ENCODE measurements at places on chromosomes 3 and 15.

GRCh38 chr3:45894015-45894414 lies 7.7 kb downstream of the CCR9 start:
- DNase-seq: no peak

DNA sequence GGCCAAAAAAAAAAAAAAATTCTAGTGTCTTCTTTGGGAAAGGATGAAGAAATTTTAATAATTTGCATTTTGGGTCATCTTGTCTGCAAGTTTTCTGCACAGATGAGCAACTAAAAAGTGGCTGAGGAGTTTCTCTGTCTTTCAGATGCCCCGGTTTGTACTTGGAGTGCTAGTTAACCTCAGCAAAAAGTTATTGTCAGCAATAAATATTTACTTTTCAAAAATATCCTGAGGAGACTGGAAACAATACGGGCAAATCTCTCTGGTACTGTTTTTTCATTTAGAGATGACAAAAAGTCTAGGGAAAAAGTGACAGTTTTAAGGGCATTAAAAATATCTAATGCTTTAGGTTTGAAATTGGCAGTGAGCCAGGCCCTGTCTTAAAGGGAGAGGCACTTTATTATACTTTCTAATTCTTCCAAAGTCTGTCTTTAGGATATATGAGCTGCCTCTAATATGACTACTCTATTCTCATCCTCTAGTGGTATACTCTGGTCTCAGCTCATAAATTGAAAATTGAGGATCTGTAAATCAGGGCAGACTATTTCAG lies 436.0 kb upstream of the NR2F2 start:
- DNase-seq: no peak

- no peak for DNase-seq
Measured at GRCh38 chr3:46965151-46965550, 11.4 kb downstream of the CCDC12 start.

GRCh38 chr15:60392986-60393790 lies 4.6 kb downstream of the ANXA2 start:
- peak; percentile 8 for DNase-seq

DNA sequence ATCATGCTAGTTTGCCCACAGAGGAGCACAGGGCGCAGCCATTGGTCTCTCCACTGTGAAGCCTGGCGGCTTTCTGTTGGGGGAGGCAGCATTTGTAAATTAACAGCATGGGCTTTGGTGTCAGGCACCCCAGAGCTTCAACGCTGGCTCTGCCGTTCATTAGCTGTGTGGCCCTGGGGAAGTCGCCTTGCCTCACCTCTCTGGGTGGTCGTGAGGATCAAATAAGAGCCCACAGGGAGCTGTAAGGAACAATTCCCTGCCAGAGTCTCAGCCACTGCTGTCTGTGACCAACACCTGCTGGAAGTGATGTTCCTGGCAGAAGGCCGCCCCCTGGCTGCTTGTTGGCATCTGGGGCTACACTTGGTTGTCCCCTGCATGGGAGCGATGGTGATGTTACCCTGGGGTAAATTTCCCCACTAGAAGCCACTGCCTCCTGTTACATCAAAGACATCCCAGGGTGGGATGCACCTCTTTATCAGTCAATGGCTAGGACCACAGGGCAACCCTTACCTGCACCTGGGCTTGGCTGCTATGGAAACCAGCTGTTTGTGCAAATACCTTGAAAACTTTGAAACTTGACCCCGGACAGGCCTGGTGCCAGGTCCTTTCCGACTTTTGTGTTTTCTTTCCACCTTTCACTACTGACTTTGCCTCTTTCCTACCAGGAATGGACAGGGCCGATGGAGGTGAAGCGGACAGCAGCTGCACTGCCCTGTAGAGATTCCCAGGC lies 36.9 kb downstream of the DNASE1L3 start:
- DNase-seq: no peak

DNA sequence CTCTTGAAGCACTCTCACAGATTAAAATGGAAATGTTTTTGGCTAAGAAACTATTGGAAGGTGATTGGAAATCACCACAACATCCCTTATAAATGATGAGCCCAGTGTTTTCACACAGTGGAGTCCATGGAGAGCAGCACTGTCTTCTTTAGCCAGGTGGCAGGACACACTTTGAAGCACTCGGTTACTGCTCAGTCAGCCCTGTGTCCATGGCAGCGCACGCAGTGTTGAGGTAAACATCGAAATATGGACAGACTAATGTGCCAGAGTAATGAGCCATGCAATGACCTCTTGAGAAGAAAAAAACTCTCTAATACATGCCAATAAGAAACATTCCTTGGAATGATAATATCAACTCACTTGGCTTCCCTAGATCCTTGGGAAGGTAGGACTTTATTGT lies 66.6 kb downstream of the TGFBR2 start:
- peak; percentile 9 for DNase-seq

GRCh38 chr3:124275412-124275811 lies 283.5 kb upstream of the ROPN1 start:
- DNase-seq: no peak

GRCh38 chr15:89128320-89129122 lies 40.3 kb downstream of the ABHD2 start:
- DNase-seq: no peak

DNA sequence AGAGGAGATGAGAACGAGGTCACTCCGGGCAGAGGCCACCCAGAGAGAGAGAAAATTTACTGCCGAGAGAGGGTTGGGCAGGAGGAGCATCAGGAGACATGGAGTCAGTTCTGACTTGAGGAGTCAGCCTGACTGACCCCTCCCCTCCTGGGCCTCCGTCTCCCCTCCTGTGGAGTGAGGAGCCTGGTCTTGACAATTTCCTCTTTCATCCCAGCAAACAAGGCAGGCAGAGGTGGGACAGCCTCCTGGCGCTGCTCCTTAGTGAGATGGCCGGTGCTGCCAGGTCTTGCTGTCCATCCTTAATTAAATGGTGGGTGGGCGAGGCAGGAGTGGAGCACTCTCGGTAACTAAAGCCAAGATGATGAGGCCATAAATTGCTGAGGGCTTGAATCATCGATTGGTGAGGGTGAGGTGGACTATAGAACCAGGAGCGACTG lies 60.6 kb downstream of the CYP11A1 start:
- no peak for DNase-seq

DNA sequence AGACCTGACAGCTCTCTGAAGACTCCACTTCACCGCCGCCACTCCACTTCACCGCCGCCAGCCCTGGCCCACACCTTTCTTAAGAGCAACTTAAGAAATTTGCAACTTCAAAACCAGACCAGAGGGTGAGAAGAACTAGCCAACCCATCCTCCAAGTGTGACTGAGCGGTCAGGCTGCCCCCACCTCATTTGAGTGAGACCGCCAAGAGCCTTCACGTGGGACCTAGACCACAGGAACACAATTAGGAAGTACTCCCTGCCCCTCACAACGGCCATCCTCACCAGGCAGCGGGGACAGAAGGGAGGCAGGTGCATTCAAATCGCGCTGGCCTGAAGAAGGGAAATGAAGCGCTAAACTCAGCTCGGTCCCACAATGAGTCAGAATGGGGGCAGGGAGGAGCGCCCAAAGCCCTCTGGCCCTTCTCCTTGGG lies 156.8 kb upstream of the BCL6 start:
- DNase-seq: no peak

DNA sequence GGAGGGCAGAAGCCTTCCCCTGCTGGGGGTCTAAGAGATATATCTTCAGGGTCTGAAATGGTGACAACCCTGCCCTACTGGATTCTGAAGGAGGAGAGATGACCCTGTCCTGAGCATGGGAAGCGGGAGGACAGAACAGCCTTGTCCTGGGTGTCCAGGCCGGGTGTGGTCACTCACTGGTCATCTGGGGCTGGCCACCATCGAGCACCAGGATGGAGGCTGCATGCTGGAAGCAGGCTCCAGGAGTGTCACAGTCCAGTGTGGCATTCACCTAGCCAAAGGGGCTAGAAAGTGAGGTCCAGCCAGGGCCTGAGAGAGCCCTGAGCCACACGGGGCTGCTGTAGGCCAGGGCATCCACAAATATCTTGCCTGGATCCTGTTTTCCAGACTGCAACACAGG lies 5.2 kb downstream of the CDHR4 start:
- no peak for DNase-seq

GRCh38 chr3:14154895-14155440 lies 23.4 kb downstream of the XPC start:
- no peak for DNase-seq

- DNase-seq: no peak
Measured at GRCh38 chr3:45631486-45631885, 36.9 kb downstream of the LIMD1 start.

DNA sequence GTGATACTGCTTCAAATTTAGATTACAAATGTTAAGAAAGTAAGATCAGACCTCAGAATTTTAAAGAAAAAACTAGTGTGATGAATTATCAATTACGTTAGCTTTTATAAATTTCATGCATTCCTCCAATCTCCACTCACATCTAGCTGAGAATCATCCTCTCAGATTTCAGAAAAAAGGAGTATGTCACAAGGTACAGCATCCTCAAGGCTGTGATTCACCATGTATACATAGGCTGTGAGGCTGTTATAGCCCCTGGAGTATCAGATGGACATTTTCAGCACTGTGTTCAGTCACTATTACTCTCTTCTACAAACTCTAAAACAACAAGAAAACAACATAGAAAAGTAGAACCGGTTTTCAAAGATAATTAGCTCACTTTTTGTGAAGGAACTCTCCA lies 214.4 kb downstream of the PCCB start:
- DNase-seq: no peak

DNA sequence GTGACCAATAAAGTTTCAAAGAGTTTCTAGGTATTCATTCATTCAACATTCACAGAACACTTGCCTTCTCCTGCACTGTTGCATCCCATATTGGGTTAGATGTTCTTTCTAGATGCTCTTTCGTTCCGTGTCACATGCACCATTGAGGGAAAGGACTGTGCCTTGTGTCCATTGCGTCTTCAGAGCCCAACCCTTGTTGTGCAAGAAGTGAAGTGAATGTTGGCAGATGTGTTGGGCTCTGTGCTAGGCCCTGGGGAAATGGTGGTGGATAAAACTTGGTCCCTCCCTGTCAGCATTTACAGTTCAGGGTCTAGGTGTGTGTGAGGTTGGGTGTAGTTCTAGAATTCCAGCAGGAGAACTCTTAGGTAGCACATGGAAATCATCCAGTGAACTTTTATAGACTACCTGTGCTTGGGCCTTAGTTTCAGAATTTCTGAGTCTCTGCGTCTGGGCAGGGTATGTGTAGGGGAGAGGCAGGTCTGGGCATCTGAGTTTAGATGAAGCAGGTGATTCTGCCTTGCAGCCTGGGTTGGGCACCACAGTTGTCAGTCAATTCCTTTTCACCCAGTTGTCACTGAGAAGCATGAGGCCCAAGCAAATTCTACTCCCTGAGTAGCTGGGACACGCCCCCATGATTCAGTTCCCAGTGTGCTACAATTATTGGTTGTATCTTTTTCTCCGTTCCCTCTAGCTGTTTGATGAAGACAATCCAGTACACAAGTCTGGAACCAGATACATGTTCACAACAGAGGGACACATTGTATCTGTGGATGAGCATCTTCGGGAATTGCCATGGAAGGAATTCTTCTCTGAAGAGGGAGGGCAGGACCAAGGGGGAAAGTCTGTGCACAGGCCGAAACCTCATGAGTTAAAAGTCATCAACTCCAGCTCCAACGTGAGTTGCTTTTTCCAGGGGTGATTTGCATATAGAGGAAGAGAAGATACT lies 25.4 kb downstream of the EDEM1 start:
- no peak for DNase-seq

DNA sequence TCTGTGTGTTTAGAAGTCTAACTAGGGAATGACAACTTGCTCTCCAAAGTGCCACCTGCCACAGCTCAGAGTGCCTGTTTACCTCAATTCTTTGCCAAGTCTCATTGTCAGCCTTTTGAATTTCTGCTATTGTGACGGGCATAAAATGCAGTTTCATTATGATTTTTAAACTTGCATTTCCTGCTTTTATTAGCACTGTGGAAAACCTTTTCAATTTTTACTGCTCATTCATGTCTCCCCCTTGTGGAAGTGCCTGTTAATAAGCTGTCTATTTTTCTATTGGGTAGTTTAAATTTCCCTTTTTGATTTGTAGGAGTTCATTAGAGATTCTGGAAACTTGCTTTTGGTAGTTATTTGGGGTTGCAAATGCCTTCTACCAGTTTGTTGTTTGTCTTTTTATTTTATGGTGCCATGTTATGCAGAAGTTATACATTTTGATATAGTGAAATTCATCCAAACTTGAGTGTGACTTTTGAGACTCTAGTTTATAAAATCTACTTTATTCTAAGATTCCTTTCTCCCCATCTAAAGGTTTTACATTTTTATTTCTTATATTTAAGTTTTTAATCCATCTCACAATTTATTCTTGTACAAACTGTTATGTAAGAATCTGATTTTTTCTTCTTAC lies 53.9 kb upstream of the FRMD4B start:
- DNase-seq: no peak

DNA sequence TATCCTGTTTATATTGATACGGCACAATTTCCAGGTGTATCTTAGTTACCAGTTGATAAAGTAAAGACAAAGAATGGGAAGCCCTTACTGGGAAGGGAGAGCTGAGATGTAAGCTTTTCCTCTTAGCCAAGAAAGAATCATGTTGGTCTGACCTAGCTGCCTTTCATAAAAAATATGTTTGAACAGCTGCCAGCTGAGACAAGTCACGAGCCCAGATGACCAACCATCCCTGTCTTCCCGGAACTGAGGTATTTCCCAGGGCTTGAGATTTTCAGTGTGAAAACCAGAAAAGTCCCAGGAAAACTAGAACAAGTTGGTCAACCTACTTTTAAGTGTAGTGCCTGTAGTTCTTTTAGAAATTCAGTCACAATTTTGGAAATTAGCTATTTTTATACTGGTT lies 3.6 kb upstream of the MYH15 start:
- DNase-seq: no peak

GRCh38 chr15:46120713-46121112 lies 485.9 kb downstream of the SQOR start:
- no peak for DNase-seq

- no peak for DNase-seq
Measured at GRCh38 chr3:46372492-46373359, 2.0 kb downstream of the CCR5 start.

- DNase-seq: no peak
Measured at GRCh38 chr3:47747558-47747957, 34.1 kb downstream of the SMARCC1 start.

GRCh38 chr3:186185194-186185787 lies 76.4 kb upstream of the ETV5 start:
- DNase-seq: no peak

DNA sequence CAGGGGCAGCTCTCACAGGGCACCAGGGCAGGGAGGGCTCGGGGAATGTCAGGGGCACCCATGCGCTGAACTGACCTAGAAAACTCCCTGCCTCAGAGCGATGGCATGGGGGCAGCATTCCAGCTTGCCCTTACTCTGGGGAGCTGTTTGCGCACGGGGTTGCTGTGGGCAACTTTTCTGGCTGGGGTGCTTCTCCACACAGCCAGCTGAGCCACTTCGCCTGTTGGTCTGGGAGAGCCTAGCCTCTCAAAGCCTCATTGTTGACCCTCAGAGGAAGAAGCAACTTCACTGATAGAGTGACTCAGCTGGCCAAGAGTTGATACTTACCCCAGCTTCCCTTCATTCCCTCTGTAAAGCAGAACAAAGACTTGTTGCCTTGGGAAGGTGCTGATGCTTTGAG lies 42.6 kb upstream of the MRPS22 start:
- DNase-seq: no peak

DNA sequence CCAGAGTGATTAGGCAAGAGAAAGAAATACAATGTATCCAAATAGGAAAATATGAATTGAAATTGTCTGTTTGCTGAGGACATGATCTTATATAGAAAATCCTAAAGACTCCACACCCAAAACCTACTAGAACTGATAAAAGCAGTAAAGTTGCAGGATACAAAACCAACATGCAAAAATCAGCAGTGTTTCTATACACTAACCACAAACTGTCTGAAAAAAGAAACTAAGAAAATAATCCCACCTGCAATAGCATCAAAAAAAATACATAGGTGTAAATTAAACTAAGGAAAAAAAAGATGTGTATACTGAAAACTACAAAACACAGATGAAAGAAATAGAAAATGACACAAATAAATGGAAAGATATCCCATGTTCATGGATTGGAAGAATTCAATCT lies 203.6 kb upstream of the SETMAR start:
- no peak for DNase-seq

All from NCI-H187 treated with DMSO at 0.1 percent for 48 hours (cell line).